ENCODE measurements at places on chromosomes 7 and 10.

DNA sequence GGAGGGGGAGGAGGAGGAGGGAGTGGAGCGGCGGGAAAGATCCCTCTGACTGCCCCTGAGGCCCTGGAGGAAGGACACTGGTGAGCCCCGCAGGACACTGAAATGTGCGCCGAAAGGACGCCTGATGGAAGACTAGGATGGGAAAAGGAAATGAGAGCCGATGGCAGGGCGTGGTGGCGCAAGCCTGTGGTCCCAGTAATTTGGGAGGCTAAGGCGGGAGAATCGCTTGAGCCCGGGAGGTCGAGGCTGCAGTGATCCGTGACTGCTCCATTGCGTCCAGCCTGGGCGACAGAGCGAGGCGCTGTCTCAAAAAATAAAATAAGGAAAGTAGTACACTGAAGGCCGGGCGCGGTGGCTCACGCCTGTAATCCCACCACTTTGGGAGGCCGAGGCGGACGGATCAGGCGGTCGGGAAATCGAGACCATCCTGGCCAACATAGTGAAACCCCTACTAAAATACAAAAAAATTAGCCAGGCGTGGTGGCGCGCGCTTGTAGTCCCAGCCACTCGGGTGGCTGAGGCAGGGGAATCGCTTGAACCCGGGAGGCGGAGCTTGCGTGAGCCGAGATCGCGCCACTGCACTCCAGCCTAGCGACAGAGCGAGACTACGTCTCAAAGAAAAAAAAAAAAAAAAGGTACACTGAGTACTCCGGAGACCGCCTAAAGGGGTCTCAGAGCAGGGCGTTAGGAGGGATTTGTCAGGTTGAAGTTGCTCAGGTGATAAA lies 561 bp upstream of the HNRNPF start:
- peak; percentile 73 for DNase-seq

GRCh38 chr7:130292682-130293257 lies at the start of gene CPA4:
TSS of gene CPA4 (plus strand) at chr7:130293161. CDS start at chr7:130293181, 20 bp downstream.
- DNase-seq: no peak

DNA sequence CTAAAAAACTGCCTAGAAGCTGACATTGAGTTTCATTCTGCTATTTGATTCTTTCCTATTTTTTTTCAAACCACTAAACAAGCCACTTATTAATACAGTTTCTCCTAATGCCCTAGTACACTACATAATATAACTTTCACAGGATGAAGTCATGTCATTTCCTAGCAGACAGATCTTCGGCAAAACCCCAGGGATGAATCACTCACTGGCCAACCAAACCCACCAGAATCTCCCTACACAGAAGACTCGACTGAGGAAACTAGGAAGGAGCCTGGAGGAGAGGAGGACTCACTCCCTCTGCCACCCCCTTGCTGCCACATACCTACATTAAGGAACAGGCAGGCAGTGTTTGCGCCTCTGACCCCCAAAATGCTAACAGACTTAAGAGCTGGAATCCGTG lies 33.4 kb downstream of the XPNPEP1 start:
- DNase-seq: no peak

DNA sequence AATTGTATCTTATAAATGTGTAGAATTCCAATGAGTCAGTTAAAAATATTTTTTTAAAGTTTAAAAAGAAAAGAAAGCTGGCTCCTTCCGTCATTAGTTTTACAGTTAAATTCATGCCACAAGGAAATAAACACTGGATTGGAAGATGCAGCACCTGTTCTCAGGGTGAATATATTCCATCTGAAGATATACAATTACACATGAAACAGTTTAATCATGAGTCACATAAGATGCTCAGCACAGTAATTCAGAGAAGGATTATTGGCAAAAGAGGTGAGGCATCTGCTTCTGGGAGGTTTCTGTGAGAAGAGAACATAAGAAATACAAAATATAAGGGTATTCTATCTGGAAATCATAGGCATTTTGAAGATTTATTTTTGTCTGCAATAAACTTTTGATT lies 376.5 kb upstream of the SORCS1 start:
- no peak for DNase-seq

GRCh38 chr7:107528461-107528860 lies 35.3 kb downstream of the COG5 start:
- DNase-seq: no peak

DNA sequence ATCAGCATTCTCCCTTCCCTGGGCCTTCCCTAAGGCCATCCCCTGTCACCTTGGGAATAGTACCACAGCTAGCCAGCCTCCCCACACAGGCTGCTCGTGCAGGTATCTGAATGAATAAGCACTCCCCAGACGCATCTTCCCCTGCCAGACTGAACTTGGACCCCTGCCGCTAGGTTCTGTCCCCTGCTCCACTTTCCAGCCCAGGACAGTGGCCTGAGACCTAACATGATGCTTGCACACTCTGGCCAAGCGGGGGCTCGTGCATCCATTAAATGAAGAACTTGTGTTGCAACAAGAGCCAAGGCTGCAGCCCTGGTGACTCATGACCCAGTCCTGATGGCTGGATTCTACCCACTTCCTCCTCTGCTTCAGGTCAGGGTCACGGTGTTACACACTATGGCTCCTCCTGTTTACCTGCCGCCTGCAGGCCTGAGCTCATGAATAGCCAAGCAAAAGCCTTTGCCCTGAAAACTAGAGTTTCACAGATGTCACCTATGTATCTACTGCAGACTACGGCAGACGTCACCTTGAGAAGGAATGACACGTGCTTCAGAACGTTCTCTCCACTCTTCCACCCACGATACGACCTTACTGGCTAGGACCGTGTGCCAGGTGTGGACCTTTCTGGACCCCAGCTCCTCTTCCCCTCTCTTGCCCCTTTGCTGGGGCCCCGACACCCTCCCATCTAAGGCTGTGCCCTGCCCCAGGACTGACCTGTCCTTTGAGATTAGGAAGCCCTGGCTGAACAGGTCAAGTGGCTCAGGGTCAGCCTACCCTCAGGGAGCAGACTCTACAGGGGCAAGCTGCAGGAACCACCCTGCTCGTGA lies 6.5 kb downstream of the ASB13 start:
- DNase-seq: no peak

DNA sequence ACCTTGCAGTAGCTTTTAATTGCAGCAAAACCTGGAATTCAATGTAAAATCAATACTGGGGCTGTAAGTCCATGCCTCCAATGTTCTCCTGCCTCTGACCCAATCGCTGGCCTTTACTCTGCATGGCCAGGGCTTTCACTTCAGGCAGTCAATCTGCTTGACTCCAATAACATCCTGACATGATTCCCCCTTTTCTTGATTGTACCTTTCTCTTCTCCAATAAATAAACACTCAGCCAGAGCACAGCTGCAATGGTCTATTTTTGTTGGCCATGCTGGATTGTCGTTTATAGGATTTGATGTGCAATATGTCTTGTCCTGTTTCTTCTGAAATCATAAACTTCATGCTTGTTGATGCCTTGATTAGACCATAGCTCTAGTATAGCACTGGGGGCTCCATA lies 97.8 kb upstream of the COL1A2 start:
- no peak for DNase-seq

- no peak for DNase-seq
These were observed 40.6 kb downstream of the AKR1B15 start for GRCh38 chr7:134589491-134589941.

GRCh38 chr10:123771877-123772644 lies 105.9 kb downstream of the GPR26 start:
- no peak for DNase-seq

- peak; percentile 8 for DNase-seq
These were observed 205.6 kb downstream of the AUTS2 start for GRCh38 chr7:69803699-69804516.

DNA sequence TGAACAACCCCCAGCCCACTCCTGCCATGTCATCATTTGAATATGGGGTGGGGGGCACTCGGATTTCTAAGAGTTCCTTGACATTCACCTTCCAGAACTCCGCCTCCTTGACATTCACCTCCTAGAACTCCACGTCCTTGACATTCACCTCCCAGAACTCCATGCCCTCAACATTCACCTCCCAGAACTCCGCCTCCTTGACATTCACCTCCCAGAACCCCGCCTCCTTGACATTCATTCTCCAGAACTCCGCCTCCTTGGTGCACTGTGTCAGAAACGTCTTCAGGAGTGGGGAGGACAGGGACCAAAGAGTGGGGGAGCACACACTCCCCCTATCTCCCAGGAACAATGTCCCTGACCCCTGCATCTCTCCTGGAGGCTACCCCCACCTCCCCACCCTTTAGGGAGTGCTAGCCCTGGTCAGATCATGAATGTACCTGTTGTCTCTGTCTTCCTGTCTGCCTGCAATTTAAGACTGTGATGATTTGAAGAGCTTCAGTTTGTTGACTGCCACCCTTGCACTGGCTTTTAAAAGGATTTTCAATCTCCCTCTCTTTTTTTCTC lies 110.1 kb downstream of the NPTX2 start:
- DNase-seq: no peak

DNA sequence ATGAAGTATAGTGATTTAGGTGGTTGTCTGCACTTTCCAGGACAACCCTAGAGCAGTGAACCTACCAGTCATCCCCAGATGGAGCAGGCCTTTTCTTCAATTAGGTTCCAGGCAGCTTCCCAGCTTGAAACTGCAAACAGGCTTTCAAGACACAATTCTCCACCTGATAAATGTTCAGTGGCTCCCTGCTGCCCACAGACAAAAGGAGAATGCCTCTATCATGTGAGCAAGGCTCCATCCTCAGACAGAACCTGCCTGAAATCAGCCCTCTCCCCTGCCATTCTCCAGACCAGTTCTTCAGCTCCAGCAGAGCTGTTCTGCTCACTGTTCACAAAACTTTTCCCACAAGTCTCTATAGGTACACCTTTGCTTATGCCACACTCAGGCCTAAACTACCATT lies 22.1 kb downstream of the RELN start:
- no peak for DNase-seq

- DNase-seq: no peak
These were observed 83.2 kb downstream of the MLLT10 start for GRCh38 chr10:21617267-21617666.

GRCh38 chr7:75869776-75870379 lies 9.0 kb upstream of the RHBDD2 start:
- peak; percentile 25 for DNase-seq

DNA sequence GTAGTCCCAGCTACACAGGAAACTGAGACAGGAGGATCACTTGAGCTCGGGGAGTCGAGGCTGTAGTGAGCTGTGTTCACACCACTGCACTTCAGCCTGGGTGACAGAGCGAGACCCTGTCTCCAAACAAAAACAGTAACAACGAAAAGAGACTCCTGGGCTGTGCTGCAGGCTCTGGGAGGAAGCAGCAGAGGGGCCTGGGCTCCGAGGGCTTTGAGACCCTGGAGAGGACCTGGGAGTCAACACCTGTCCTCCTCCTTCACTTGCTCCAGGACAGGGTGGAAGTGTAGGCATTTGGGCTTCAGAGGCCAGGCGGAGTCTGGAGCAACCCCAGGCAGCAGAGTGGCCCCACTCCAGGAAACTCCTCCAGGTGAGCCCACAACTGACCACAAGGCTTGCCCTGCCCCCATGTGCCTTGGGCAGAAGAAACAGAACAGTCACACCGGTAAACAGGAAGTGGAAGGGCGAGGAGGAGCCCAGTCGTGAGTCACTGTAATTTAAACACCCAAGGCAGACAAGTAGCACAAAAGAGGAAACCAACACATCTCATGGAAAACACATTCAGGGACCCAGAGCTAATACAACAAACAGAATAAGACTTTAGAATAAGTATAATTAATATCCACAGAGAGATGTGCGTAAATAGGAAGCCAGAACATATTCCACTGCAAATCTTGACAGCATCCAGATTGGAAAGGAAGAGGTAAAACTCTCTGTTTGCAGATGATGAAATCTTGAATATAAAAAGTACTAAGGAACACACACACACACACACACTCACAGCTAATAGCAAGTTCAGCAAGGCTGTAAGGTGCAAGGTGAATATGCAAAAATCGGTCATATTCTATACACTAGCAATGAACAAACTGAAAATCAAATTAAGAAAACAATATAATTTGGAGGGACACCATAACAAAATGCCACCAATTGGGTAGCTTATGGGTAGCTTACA lies 20.5 kb upstream of the RASGEF1A start:
- peak; percentile 41 for DNase-seq

GRCh38 chr10:62373995-62374861 lies at the start of gene ZNF365:
TSS of gene ZNF365 (plus strand) at chr10:62374369. CDS start at chr10:62376194, 1,825 bp downstream.
- DNase-seq: peak; percentile 47

GRCh38 chr7:8296362-8296659 lies 34.3 kb upstream of the ICA1 start:
- DNase-seq: no peak

GRCh38 chr10:111756217-111757061 lies 427.1 kb downstream of the GPAM start:
- no peak for DNase-seq

DNA sequence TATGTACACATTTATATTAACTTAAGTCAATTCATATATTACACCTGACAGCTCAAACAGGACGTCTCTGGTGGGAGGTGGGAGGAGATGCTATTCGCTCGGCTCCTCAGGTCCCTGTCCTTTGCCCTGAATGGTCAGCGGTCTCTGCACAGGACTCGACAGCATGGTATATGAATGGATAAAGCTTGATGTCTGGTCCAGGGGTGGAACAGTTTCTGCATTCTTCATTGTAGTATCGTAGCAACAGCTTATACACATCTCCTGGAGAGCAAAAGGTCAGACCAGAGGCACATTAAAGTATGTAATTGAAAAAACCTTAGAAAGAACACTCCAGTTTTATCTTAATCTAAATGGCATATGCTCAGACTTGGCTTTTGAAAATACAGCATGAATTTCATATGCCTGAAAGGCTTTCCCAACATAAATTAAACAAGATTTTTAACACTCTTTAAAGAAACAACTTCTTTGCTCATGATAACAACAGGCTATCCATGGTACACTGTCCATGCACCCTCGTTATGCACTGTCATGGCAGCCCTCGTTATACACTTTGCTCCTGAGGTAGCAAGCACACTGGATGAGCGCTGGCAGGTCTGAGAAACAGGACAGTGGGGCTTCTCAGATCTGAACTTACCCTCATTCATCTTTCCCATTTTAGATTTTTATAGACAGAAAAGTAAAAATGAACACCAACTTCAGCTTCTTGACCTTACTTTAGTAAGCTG lies 57.3 kb upstream of the OGDHL start:
- no peak for DNase-seq

DNA sequence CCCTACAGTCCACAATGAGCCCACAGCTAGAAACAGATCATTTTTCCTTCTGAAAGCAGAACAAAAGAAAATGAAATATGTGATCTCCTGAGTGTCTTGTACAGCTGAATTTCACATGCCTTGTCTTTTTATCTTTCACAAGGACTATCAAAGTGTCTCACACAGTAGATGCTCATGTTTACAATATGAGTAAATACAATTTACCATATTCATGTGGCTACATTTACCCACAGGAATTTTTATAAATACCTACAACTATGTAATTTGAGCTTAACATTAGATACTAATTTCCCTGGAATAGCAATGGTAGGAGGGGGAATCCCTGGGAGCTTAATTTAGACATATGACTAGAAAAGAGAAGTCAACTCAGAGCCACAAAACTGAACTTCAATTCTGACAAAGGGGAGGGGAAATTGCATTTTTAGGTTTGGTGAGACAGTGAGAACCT lies 186.2 kb downstream of the MACC1 start:
- no peak for DNase-seq

Measured in activated naive CD8-positive, alpha-beta T cell treated with anti-CD3 and anti-CD28 coated beads for 36 hours (primary cell).